ENCODE measurements at places on chromosomes 7 and 10. TPM values are rescaled to one million over a fixed set of nuclear protein-coding genes. Genes with fewer than 3 reads are reported as not detected.
A peak's percentile ranks its signal among the peaks of the same experiment; 100 is the strongest.

RSPH10B2 gene
- total RNA-seq, result 1.1 TPM

PNLIPRP3 gene
- total RNA-seq, result not detected

CAMK2B gene
- 7.6 TPM for total RNA-seq

ZNF736 gene
- not detected for total RNA-seq

NPY4R2 gene
- total RNA-seq, result not detected

OR2A1 gene
- not detected for total RNA-seq

SGPL1 gene
- total RNA-seq, result 84.3 TPM

ADAM8 gene
- total RNA-seq, result 7.1 TPM

RTKN2 gene
- 10.0 TPM for total RNA-seq

CCDC186 gene
- total RNA-seq, result 21.0 TPM

PLEKHS1 gene
- 0.45 TPM for total RNA-seq

LIPM gene
- not detected for total RNA-seq

CCDC136 gene
- total RNA-seq, result 44.2 TPM

SYNPO2L gene
- not detected for total RNA-seq

AKR1C8 gene
- total RNA-seq, result 1.00 TPM

CDH23 gene
- 7.4 TPM for total RNA-seq

DNA sequence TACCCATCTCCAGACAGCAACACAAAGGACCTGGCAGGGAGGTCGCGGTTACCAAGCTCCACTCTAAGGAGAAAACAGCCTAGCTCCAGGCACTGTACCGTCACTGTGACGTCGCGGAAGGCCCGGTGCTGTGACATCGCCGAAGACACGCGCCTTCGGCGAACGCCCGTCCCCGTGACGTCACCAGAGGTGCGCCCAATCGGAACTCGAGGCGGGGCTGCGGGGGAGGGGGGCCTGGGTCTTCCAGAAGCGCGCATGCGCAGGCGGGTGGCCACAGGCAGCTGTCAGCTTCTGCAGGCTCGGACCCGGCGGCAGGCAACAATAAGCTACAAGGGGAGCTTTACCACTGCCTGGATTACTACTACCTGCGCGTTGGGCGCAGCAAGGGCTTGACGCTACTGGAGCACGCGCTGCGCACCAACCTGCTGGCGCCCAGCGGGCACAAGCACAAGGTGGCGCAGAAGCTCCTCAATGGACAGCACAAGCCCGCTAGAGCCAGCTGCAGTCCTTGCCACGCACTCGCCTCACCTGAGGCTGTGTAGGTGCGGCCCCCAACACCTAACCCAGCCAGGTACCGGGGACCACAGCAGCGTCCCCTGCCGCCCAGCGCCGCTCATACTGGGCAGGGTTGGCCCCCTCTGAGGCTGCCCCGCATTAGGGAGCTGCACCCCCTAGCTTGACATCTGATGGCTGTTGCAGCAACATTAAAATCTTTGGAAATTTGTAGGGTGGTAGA, 208.4 kb downstream of the TPST1 start:
- DNase-seq, result peak; percentile 93

DNA sequence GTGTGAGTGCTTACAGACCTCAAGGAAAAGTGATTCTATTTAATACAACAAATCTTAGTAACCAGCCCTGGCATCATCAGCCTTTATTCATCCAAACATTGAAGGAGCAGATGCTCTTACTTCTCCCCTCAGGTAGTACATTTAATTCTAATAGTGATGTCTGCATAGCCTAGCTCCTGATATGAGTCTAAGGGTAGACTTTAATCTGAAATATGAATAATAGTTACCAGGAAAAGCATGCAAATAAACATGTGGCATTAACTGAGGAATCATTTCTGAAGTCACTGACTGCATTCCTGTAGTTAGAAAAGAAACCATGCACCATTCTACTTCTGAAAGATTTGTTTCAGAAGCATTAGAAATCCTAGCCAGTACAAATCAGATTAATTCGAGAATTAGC, 25.7 kb upstream of the LMBR1 start:
- no peak for DNase-seq

DNA sequence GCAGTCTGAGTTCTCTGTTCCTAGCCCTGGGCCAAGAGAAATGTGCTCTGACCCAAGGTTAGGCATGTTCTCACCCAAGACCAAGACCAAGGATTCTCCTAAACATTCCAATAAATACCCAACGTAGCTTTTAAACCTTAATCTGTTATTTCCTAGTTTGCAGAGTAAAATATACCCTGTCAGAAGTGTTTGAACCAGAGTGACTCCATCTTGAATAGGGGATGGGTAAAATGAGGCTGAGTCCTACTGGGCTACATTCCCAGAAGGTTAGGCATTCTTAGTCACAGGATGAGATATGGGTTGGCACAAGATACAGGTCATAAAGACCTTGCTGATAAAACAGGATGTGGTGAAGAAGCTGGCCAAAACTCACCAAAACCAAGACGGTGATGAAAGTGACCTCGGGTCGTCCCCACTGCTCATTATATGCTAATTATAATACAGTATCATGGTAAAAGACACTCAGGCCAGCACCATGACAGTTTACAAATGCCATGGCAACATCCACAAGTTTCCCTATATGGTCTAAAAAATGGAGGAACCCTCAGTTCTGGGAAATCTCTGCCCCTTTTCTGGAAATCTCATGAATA, 27.7 kb downstream of the PLXNA4 start:
- DNase-seq, result no peak

DNA sequence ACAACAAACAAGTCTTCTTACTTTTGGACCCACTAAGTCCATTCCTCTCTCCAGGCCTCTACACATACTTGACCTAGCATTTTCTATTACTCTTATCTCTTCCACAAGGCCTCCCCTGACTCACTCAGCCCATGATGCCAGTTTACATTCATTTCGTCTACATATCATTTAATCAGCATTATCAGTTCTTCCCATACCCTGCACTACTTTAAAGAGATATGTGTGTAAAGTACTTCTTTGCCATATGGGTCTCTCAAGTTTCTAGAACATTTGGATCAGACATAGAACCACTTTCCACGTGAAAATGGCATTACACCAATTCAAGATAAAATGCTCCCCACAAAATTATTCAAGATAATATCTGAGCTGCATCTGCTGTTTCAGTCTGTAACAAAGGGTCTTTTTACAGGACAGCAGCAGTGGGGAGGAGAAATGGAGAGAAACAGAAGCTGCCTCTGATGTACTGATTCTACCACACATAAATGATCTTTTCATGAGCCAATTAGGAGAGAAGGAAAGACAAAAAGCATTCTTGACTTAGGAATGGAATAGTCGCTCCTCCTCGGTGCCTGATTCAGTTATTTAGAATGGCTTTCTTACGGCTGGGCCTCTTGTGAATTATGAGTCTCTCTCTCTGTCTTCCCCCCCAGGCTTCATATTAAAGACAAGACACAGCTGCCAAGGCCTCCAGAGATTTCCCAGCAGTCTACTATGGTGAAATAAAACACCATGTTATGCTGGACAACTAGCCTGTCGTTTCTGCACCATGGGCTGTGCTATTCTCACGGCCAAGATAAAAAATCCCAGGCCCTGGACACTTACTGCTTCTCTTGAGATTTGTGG, 46.9 kb upstream of the SEPTIN7 start:
- no peak for DNase-seq

DNA sequence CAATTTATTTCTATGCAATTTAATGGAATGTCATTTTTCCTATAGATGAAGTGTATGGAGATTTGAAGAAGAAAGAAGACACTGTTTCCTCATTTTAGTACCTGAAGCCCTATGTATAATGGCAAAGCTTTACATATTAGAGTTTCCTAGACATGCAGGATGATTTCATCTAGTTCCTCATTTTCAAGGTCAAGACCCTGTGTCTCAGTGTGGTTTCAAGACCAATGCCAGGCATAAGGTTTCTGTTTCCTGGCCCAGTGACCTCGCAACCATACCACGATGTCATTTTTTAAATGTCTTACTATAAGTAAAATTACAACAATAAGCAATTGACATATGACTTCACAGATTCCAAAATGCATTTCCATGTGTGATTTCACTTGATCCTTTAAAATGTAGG, 336.5 kb upstream of the PRKCQ start:
- no peak for DNase-seq

GRCh38 chr7:100080907-100081534, 502 bp downstream of the ZNF3 start:
- DNase-seq, result no peak

GRCh38 chr7:116834815-116835504, 27.4 kb upstream of the CAPZA2 start:
- no peak for DNase-seq

DNA sequence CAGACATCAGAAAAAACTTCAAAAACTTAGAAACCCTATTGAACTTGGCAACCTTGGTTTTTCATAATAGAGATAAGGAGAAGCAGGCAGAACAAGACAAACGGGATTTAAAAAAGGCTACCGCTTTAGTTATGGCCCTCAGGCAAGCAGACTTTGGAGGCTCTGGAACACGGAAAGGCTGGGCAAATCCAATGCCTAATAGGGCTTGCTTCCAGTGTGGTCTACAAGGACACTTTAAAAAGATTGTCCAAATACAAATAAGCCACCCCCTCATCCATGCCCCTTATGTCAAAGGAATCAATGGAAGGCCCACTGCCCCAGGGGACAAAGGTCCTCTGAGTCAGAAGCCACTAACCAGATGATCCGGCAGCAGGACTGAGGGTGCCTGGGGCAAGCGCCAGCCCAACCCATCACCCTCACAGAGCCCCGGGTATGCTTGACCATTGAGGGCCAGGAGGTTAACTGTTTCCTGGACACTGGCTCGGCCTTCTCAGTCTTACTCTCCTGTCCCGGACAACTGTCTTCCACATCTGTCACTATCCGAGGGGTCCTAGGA, 115.3 kb downstream of the NRCAM start:
- no peak for DNase-seq

GRCh38 chr10:130741901-130742855, 569.3 kb downstream of the TCERG1L start:
- DNase-seq, result peak; percentile 57

GRCh38 chr7:113143486-113144257, 25.3 kb upstream of the SMIM30 start:
- DNase-seq, result no peak

GRCh38 chr10:123906296-123906695, 14.7 kb upstream of the CPXM2 start:
- DNase-seq, result no peak

DNA sequence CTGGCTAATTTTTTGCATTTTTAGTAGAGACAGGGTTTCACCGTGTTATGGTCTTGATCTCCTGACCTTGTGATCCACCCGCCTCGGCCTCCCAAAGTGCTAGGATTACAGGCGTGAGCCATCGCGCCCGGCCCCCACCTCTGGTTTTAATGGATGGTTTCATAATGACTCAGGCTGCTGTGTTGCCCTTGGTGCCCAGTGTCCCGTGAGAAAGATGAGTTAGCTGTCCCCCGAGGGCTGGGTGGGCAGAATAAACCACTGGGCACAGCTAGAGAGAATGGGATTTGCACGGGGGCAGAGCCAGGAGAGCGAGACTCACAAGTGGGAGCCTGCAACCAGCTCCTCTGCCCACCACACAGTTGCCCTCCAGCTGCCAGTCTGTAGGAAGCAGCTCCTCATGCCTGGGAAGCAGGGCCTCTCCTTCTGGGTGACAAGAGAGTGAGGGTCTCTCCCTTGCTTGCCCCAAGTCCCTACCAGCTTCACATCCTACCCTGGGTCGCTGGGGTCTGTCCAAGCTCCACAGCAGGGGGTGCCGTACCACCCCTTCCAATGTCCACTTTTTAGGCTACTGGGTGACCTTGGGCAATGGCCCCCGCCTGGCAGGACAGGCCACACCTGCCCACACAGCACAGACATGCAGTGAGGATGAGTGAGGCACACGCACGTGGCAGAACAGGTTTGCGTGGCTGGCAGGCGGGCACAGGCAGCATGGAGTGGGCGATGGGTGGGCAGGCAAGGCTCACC, 16.1 kb upstream of the NDST2 start:
- no peak for DNase-seq

DNA sequence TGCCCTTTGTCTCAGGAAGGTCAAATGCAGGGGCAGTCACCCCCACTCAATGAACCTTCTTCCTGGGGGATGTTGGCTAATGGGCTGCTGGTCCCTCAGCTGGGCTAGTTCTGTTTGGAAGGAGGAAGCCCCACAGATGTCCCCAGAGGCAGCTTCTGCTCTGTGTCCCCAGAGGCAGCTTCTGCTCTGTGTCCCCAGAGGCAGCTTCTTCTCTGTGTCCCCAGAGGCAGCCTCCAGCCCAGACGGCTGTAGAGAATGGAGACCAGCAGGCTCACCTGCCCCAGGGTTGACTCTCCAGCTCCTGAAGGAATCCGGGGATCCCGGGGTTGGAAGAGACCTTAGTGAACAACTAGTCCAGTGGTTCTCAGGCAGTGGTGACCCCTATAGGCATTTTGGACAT, 62.5 kb upstream of the LEP start:
- DNase-seq, result no peak

DNA sequence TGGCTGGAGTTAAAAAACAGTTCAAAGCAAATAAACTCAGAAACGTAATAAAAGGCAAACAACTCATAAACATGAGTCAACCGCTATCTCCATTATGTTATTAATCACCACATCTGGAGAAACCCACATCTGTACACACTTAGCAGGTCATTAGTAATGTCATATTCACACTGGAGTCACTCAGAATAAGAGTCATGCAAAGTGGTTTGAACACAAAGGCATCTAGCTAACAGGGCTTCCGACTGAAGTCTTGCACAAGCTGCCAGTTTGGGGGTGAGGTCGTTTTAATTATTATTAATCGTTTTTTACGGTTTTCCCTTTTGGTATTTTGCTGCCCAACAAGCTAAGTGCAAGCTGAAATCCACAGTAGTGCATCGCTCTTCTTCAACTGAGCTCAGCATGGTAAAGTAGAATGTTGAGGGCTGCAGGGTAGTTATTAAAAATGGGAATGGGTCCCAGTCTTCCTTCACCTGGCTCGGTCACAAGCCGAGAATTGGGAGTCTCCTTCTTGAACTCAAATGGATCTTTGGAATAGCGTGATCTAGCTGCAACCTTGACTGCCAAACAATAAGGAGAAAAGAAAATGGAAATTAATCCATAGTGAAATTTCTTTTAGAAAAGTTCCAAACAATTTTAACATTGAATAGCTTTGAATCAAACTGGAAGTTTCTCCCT, 663.5 kb downstream of the KCNMA1 start:
- no peak for DNase-seq

GRCh38 chr10:100009283-100009792, 409 bp downstream of the DNMBP start:
- DNase-seq, result no peak

- no peak for DNase-seq
These were observed 77.4 kb downstream of the PCLO start for GRCh38 chr7:83085299-83085698.

GRCh38 chr7:108455551-108455997, 662 bp downstream of the NRCAM start:
- DNase-seq, result no peak

GRCh38 chr7:126658684-126659083, 594.1 kb downstream of the GRM8 start:
- no peak for DNase-seq

GRCh38 chr7:95628831-95629439, 32.6 kb upstream of the PDK4 start:
- DNase-seq, result no peak

DNA sequence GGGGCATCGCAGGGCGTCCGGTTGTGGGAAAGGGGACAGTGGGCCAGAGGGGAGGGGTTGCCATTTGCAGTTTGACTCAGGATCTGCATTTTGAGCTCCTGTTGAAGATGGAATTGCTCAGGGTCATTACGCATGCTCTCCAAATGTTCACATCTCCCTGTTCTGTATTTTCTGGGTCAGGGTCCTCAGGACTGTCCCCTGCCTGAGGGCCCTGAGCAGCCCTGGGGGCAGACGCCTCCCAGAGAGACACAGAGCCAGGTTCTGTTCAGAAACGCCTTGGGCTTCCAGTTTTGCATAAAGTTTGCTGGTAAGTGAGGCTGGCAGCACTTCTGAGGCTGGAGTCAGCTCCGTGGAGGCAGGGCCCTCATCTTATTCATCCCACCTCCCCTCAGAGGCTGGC, 34.1 kb upstream of the NUB1 start:
- DNase-seq, result no peak
